ENCODE measurements at places on chromosomes 2 and 18. TPM values are rescaled to one million over a fixed set of nuclear protein-coding genes. Genes with fewer than 3 reads are reported as not detected.

IL1B gene
- total RNA-seq, result 0.81 TPM

SPATS2L gene
- total RNA-seq, result 1.7 TPM

RUFY4 gene
- total RNA-seq, result 0.44 TPM

C2orf74 gene
- total RNA-seq, result 1.3 TPM

TMEM198 gene
- 0.31 TPM for total RNA-seq

UGT1A7 gene
- not detected for total RNA-seq

LONRF2 gene
- total RNA-seq, result 0.05 TPM

CCDC178 gene
- total RNA-seq, result not detected

PSMA8 gene
- total RNA-seq, result not detected

MORN2 gene
- 6.8 TPM for total RNA-seq

MYO7B gene
- 0.33 TPM for total RNA-seq

CD8B2 gene
- total RNA-seq, result 5.0 TPM

RRM2 gene
- 1.6 TPM for total RNA-seq

NAT8 gene
- total RNA-seq, result not detected

ABCB11 gene
- total RNA-seq, result not detected

ABCG5 gene
- total RNA-seq, result not detected

IL36A gene
- 0.53 TPM for total RNA-seq

COLEC11 gene
- not detected for total RNA-seq
